Spinal cord (tissue), 10 donors: ENCODE measurements at places on chromosomes 2 and 18. TPM values are rescaled to one million over a fixed set of nuclear protein-coding genes. Genes with fewer than 3 reads are reported as not detected.

DNA sequence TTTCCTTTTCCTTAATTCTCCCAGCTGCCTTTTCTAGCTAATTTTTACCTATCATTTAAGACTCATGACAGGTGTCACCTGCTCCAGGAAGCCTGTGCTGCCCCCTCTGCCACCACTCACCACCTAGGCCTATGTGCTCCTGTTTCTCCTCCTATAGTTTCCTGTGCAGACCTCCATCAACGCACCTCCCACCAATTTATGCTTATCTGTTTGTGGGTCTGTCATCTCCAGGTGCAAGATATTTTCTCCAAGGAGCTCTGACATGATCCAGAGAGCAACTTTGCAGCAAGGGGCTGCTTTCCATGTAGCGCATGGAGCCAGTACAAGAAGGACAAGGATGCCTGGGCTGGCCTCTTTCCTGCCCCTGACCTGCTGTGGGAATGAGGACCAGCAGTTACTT, 42.7 kb downstream of the SLC4A5 start:
- no peak for DNase-seq
- no peak overlapping the region for H3K4me3 ChIP-seq
- H3K36me3 ChIP-seq = peaks cover 5% of the 10 kb centered on the region
- H3K27ac ChIP-seq = no peak overlapping the region

GRCh38 chr2:155157711-155158110, 459.2 kb downstream of the KCNJ3 start:
- no peaks in the 10 kb centered on the region for H3K27me3 ChIP-seq
- no peak for DNase-seq
- H3K4me1 ChIP-seq = no peaks in the 10 kb centered on the region

- H3K27me3 ChIP-seq = no peaks in the 10 kb centered on the region
- peaks cover 7% of the 10 kb centered on the region for H3K36me3 ChIP-seq
- H3K4me1 ChIP-seq = peaks cover 7% of the 10 kb centered on the region
- no peak for DNase-seq
- H3K27ac ChIP-seq = no peak overlapping the region
Measured at GRCh38 chr2:216279031-216279430, 93.3 kb downstream of the MARCHF4 start.

DNA sequence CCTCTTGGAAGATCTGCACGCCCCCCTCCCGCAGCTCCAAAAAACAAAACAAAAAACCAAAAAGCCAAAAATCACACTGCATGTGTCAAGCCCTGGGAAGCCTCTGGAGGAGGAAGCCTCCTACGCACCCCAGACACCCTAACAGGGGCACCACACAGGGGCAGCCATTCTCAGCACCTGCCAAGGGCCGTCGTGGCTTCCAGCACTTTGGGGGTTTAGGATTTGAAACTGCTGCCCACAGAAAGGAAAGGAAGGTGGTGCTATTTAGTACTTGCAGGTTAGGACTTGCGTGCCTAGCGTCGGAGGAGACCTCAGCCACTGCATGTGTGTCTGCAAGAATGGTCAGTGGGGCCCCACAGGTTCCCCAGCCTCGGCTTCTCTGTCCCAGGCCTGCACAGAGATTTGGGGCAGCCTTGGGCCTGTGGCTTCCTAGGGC, 419 bp upstream of the GPR55 start:
- no peak for DNase-seq
- H3K4me3 ChIP-seq = no peak overlapping the region
- H3K27ac ChIP-seq = no peak overlapping the region
- H3K36me3 ChIP-seq = no peaks in the 10 kb centered on the region

DNA sequence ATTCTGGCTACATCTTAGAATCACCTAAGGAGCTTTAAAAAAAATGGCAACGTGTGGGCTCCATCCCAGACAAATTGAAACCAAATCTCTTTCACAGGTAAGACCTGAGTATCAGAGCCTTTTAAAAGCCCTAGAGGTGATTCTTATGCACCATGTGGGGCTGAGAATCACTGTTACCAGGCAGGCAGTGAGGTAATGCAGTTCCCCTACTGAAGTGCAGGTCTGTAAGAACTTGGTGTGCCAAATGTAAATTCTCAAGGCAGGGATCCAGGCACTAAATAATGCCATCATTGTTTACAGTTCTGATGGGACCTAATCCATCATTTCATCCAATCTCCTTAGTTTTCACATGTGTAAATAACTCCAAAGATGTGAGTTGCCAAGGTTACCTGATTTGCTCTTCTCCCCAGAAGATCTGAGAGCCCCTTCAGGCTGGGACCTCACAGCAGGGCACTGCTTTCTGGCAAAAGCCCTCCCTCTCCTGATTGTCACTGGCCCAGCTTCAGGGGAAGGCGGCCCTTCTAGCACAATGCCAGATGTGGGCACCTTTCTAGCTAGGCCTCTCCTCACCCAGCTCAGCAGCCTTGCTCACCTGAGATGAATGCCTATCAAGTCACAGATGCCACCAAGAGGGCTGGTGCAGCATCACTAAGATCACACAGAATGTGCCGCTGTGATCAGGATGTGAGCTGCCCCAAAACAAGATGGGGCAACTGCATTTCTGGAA, 73.6 kb upstream of the RGPD5 start:
- H3K4me3 ChIP-seq = no peak overlapping the region
- peaks cover 15% of the 10 kb centered on the region for H3K4me1 ChIP-seq
- no peaks in the 10 kb centered on the region for H3K27me3 ChIP-seq
- H3K27ac ChIP-seq = no peak overlapping the region
- no peak for DNase-seq
- H3K36me3 ChIP-seq = no peaks in the 10 kb centered on the region

- H3K36me3 ChIP-seq = no peaks in the 10 kb centered on the region
- H3K27me3 ChIP-seq = no peaks in the 10 kb centered on the region
- H3K27ac ChIP-seq = no peak overlapping the region
- DNase-seq = no peak
- no peaks in the 10 kb centered on the region for H3K4me1 ChIP-seq
Measured at GRCh38 chr2:109365131-109365530, 236.1 kb downstream of the SH3RF3 start.

GRCh38 chr2:43754180-43754579, 19.7 kb upstream of the DYNC2LI1 start:
- DNase-seq = no peak
- no peaks in the 10 kb centered on the region for H3K36me3 ChIP-seq
- no peaks in the 10 kb centered on the region for H3K4me1 ChIP-seq

- H3K4me1 ChIP-seq = no peaks in the 10 kb centered on the region
- H3K4me3 ChIP-seq = no peak overlapping the region
- H3K36me3 ChIP-seq = no peaks in the 10 kb centered on the region
- H3K27ac ChIP-seq = no peak overlapping the region
- H3K27me3 ChIP-seq = no peaks in the 10 kb centered on the region
Measured at GRCh38 chr2:138515092-138515491, 13.5 kb downstream of the SPOPL start.

DNA sequence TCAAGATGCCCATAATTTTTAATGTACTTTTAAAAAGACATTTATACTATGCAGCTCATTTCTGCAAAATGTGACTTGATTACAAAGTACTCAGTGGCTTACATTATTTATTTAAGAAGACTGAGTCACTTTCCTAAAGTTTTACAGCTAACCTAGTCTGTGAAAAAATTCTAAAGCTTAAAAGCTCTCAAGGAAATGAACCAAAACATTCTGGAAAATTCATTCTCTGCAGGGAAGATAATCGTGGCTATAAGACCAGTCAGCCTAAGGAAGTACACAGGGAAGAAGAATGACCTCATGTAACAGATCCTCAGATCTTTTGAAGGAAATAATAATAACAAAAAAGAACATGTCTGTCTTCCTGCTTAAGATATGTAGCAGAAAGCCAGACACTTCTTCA, 232.1 kb upstream of the STK17B start:
- H3K4me3 ChIP-seq = no peak overlapping the region
- no peaks in the 10 kb centered on the region for H3K27me3 ChIP-seq
- peak overlapping the region; percentile 42 for H3K27ac ChIP-seq
- DNase-seq = no peak

GRCh38 chr18:5476961-5477800, 66.6 kb downstream of the EPB41L3 start:
- no peaks in the 10 kb centered on the region for H3K27me3 ChIP-seq
- no peak overlapping the region for H3K4me3 ChIP-seq
- peaks cover 3% of the 10 kb centered on the region for H3K4me1 ChIP-seq
- no peaks in the 10 kb centered on the region for H3K36me3 ChIP-seq
- no peak overlapping the region for H3K27ac ChIP-seq

DNA sequence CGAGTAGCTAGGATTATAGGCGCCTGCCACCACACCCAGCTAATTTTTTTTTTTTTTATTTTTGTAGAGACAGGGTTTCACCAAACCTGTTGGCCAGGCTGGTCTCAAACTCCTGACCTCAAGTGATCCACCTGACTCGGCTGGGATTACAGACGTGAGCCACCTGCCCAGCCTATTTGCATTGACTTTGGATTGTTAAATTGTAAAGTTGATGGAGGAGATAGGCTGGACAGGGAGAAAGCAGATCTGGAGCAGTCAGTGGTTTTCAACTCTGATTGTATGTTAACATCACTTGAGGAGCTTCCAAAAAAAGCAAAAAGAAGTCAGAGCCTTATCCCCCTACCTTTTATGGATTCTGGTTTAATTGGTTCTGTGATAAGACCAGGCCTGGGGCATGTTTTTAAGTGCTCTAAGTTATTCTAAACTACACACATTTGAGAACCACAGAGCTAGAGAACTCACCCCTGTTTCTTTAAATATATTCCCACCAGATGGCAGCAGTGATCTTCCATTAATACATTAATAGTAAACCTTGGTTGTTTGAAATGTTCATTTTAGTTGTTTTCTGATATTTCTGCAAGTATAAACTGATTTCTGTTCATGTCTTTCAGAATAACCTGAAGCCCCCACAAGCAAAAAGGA, 7.5 kb downstream of the C2orf49 start:
- no peak overlapping the region for H3K27ac ChIP-seq
- no peak overlapping the region for H3K4me3 ChIP-seq
- peaks cover 15% of the 10 kb centered on the region for H3K36me3 ChIP-seq
- H3K27me3 ChIP-seq = no peaks in the 10 kb centered on the region
- no peaks in the 10 kb centered on the region for H3K4me1 ChIP-seq
- peak; percentile 84 for DNase-seq

DNA sequence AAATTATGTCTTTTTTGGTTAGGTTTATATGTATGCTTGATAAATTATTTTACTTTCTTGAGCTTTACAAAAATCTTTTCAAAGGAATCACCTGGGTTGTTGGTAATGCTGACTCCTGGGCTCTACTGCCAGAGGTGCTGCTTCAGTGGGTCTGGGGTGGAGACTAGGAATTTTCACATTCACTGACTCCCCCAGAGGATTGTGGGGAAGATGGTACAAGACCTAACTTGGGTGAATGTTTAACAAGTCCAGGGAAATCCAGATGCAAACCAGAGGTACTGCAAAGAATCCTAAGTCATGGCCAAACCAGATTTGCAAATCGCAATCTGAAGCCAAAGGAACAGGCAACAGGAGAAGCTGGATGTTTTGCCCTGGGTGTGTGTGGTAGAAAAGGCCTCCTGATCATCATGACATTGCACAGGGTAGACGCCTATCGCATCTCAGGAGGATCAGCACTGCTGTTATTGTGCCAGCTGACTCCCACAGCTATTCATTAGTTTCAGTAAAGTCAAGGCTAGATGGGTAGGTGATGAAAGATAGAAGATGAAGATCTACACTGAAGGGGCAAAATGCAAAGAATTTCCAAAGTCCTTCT, 185.2 kb downstream of the BARD1 start:
- no peak overlapping the region for H3K4me3 ChIP-seq
- H3K36me3 ChIP-seq = no peaks in the 10 kb centered on the region
- no peak for DNase-seq
- no peak overlapping the region for H3K27ac ChIP-seq
- H3K4me1 ChIP-seq = no peaks in the 10 kb centered on the region

- no peaks in the 10 kb centered on the region for H3K36me3 ChIP-seq
- H3K27ac ChIP-seq = no peak overlapping the region
- H3K4me1 ChIP-seq = peaks cover 20% of the 10 kb centered on the region
Measured at GRCh38 chr2:128361376-128362131, 42.9 kb upstream of the HS6ST1 start.

DNA sequence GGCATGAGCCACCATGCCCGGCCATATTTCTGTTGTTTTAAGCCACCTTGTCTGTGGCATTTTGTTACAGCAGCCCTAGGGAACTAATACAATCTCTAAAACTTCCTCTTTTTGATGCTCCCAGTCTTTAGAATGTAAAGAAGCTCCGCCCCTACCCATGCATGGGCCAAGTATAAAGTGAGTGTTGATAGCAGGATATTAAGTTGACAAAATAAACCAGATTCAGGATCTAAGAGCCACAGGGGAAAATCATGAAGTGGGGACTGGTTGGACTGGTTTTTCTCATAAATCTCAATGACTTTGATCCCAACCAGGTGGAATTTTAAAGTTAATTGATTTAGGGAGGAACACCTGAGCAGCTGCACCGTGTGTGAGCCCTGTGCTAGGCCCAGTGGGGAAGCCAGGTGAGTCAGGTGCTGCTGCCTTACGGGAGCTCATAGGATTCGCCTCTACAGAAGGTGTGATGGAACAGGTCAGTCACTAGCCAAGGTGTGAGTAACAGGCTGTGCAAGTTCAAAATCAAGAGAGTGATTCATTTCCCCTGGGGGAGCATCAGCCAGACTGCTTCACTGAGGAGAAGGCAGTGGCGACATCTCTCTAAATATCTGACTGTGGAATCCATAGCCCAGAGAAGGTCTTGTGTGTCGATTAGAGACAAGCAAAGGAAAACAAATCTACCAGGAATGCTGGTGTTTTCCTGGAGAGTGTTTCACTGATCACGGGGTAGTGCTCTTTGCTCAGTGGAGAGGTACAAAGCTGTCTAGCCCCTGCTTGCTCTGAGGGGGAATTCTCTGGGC, 63.0 kb upstream of the MSH2 start:
- H3K36me3 ChIP-seq = no peaks in the 10 kb centered on the region
- no peaks in the 10 kb centered on the region for H3K27me3 ChIP-seq
- H3K27ac ChIP-seq = no peak overlapping the region
- no peak for DNase-seq

- no peaks in the 10 kb centered on the region for H3K27me3 ChIP-seq
- H3K4me3 ChIP-seq = no peak overlapping the region
- H3K4me1 ChIP-seq = peaks cover 2% of the 10 kb centered on the region
- no peak for DNase-seq
- no peak overlapping the region for H3K27ac ChIP-seq
- H3K36me3 ChIP-seq = no peaks in the 10 kb centered on the region
Measured at GRCh38 chr2:30265052-30266015, 34.0 kb downstream of the LBH start.

DNA sequence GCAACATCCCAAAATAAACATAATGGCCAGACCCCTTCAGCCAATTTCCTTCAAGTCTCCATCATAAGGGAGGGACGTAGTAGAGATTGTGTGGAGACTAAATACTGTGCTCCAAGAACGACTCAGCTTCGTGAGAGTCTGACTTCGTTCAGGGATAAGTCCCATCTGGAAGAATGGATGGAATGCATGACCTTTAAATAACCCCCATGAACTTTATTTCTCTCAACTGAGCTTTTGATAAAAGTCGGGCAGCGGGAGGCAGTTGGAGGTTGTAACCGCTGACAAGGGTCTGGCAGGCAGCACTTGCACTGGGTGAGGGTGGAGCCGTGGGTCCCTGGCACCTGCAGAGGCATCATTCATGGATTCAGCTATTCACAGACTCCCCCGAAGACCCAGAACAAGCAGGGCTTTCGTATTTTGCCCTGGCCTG, 115.9 kb downstream of the ZFP36L2 start:
- H3K4me1 ChIP-seq = peaks cover 67% of the 10 kb centered on the region
- no peaks in the 10 kb centered on the region for H3K36me3 ChIP-seq
- DNase-seq = peak; percentile 35
- no peaks in the 10 kb centered on the region for H3K27me3 ChIP-seq

Gene FBLN7
- 10.6 TPM for polyA plus RNA-seq

Gene ST8SIA3
- polyA plus RNA-seq = 40.2 TPM

Gene KCNE4
- polyA plus RNA-seq = 8.3 TPM

Gene RNF144A
- 71.1 TPM for polyA plus RNA-seq

Gene SCYGR5
- polyA plus RNA-seq = not detected

Gene MC5R
- polyA plus RNA-seq = 0.40 TPM

Gene PIEZO2
- polyA plus RNA-seq = 14.6 TPM

Gene POTEJ
- not detected for polyA plus RNA-seq

Gene RETSAT
- polyA plus RNA-seq = 30.9 TPM

Gene GKN1
- polyA plus RNA-seq = not detected

Gene TXNL1
- polyA plus RNA-seq = 118 TPM

Gene GALNT1
- polyA plus RNA-seq = 57.3 TPM

Gene ZNF532
- 126 TPM for polyA plus RNA-seq

Gene SFT2D3
- not detected for polyA plus RNA-seq
